Neural progenitor cell (in vitro differentiated cells): ENCODE measurements at places on chromosomes 4 and X. TPM values are rescaled to one million over a fixed set of nuclear protein-coding genes. Genes with fewer than 3 reads are reported as not detected.

DNA sequence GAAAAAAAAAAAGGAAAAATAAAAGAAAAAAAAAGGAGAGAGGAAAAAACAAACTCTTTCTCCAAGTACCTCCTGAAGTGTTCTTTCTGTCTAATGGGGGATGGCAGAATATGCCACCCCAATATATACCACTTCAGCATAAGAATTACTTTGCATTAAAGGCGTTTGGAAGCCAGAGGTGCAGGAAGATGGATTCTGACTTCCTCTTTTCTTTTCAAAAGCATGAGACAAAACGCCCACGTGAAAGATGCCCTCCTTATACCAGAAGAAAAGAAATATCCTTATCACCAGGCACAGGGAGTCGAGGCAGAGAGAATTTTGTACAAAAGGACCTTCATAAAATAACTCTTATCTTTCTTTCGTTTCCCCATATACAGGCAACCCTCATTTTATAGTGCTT is 40.9 kb downstream of the COX18 start:
- DNase-seq, result no peak

DNA sequence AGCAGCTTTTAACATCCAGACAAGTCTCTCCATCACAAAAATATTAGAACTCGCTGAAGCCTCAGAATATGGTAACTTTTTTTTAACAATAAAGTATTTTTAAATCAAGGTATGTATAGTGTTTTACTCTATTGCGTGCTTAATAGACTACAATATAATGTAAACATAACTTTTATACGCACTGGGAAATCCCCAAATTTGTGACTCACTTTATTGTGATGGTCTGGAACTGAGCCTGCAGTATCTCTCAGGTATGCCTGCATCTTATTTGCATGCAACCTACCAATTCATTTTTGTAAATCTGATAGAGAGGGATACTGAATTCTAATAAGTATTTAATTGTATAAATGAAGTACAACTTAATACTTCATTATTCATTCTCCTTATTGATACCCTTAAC is 823.5 kb downstream of the ADGRL3 start:
- no peak for DNase-seq

FRMD7 gene
- total RNA-seq, result not detected in 2 replicates

UGT8 gene
- 2.8 and 4.3 TPM in 2 replicates for total RNA-seq

DNA sequence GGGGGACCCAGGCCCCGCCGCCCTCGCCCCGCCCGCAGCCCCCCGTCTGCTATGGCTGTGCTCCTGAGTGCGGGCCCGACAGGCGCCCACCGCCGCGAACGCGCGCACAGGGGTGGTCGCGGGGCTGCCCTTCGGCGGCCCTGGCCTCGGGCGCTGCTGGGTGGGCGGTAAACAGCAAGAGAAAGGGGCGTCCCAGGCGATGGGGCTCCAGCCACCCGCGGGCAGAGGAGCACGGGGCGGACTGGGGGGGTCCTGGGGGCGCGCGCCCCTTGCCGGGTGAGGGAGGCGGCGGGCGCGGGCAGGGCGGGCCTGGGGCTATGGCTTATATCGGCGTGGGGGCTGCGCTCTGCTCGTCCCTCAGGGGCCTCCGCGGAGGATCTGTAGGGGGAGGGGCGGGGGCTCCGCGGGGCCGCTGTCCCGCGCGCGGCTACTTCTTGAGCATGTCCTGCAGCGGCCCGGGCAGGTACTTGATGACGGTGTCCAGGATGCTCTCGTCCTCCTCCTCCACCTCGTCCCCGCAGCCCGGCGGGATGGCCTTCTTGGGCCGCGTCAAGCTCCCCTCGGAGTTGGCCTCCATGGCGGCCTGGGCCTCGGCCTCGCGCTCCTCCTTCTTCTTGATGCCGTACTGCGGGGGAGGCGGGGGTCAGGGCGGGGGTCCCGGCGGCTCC is 39.7 kb downstream of the CPLX1 start:
- DNase-seq, result peak; percentile 33

SLC38A5 gene
- 2.3 and 6.7 TPM in 2 replicates for total RNA-seq
